NCI-H524 (cell line): ENCODE measurements at places on chromosomes 1 and 21.

GRCh38 chr1:89739844-89740216 is 81.0 kb upstream of the LRRC8D start:
- no peak for DNase-seq

DNA sequence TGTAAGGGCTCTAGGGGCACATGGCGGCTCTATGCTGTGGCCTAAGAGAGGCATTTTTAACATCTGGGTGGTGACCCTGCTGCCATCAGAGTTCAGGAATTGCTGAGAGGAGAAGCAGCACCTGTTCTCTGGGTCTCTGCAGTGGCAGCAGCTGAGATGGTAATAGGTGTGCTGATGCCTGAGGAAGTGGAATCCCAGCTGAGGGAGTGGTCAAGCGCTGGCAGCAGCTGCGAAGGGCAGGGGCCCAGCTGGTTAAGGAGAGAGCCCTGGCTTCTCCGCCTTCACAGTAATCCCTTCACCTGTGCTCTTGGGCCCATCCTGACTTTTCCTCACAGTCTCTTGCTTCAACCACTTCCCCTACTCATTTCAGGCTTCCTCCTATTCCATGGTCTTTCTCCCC is 39.8 kb downstream of the GJA5 start:
- DNase-seq: no peak

GRCh38 chr1:201828217-201828819 is 639 bp upstream of the IPO9 start:
- no peak for DNase-seq

GRCh38 chr1:233268389-233269022 is 27.0 kb downstream of the PCNX2 start:
- DNase-seq: no peak

DNA sequence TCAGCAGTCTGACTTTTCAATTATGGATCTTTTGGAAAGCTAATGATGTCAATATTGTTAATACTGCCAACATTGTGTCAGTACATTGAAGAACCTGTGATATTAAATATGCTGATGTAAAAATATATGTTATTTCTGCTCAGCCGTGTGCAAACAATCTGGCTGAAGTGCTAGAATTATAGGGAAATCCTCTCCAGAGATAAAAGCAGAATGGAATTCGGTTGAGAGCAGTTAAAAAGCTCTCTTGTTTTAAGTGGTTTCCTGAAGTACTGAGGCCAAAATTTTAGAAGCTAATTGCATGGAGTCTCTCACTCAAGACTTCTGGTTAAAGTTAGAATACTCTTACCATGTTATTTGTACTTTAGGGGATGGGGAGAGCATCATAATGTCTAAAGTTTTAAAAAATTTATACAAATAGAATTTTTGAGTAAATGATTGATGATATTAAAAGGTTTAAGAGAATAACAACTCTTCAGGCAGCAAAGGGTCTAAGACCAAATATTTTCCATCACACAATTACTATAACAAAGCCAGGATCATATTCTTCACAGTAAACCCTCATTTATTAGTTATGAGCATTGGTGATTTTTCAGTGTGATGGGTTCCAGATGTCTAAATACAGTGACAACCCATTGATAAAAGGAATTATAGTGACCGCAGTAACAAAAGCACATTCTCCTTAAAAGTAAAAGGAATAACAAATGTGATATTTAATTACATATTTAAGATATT is 834.2 kb upstream of the CXADR start:
- peak; percentile 38 for DNase-seq
